ENCODE measurements at places on chromosomes 16 and 17.

DNA sequence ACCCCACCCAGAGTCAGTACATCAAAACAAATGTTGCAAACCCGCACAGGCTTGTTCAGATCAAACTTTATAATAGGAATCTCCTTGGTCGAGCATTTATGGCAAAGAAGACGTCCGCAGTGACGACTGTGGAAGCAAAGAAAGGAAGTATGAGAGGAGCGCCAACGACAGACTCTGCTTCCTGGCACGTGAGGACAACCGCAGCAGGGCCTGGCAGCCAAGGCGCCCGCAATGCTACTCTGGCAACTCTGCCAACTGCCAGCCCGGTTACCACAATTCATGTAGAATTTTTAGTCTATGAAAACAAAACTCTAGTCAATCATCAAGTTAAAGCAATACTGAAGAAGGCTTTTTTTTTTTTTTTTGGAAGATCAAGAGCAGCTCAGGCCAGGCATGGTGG lies 24.8 kb downstream of the CYB5D2 start:
- no peak for DNase-seq

GRCh38 chr16:85308611-85309540 lies 196.6 kb upstream of the CIBAR2 start:
- DNase-seq = no peak

DNA sequence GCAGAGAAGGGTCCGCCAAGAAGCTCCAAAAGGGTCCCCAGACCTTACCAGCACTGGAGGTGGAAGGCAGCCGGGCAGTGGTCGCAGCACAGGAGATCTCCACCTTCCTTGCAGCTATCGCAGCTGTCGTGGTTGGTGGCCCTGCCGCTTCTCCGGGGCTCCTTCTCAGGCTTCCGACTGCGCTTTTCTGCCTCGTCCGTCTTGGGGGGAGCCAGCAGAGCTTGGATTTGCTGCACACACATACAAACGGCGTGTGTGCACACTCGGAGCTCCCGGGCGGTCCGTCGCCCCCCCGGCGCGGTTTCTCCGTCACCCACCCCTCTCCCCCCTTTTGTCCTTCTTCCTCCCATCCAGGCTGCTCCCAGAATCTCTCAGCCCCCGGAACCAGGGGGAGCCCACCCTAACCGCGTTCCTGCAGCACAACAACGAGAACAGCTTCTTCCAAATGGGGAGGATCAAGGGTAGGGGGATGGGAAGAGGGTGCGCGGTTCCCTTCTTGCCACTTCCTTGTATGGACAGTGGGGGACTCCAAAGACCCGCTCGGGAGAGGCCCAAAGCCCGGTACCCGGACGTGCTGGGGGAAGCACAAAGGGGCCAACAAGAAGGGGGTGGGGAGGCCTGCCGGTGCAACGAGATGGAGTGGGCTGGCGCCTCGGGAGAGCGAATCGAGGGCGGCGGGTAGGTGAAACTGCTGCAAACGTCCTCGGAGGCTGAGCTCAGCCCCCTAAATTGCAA lies 1.1 kb downstream of the PHF12 start:
- DNase-seq = peak; percentile 36

- DNase-seq = no peak
Observed at GRCh38 chr16:52812678-52813556, 239.8 kb downstream of the CHD9NB start.

DNA sequence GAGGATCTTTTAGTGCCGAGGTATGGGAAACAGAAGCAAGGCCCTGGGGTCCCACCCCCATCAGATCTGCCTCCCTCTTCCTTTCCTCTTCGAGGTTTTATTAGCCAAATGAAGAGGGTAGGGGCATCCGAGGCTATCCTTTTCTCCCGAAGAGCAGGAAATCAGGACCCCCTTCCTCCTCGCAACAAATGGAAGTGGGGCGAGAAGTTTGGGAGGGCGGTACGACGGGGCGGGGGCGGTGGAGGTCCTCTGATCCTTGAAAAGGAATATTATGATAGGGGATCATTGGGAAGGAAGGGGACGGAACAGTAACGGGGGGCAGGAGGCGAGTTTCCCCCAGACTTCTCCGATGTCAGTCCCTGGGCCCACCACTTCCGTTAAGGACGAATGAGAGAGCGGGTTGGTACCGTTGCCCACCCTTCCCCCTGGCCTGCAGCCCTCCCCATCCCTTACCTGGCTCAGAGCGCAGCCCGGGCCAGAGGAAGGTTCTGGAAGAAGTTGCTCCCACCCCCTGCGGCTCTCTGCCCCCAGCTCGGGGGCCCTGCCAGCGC lies 309 bp downstream of the FOXJ1 start:
- DNase-seq = no peak

- DNase-seq = no peak
Observed at GRCh38 chr17:81854974-81855774, 5.2 kb downstream of the P4HB start.

GRCh38 chr17:47945080-47945479 lies 3.7 kb downstream of the PNPO start:
- no peak for DNase-seq

DNA sequence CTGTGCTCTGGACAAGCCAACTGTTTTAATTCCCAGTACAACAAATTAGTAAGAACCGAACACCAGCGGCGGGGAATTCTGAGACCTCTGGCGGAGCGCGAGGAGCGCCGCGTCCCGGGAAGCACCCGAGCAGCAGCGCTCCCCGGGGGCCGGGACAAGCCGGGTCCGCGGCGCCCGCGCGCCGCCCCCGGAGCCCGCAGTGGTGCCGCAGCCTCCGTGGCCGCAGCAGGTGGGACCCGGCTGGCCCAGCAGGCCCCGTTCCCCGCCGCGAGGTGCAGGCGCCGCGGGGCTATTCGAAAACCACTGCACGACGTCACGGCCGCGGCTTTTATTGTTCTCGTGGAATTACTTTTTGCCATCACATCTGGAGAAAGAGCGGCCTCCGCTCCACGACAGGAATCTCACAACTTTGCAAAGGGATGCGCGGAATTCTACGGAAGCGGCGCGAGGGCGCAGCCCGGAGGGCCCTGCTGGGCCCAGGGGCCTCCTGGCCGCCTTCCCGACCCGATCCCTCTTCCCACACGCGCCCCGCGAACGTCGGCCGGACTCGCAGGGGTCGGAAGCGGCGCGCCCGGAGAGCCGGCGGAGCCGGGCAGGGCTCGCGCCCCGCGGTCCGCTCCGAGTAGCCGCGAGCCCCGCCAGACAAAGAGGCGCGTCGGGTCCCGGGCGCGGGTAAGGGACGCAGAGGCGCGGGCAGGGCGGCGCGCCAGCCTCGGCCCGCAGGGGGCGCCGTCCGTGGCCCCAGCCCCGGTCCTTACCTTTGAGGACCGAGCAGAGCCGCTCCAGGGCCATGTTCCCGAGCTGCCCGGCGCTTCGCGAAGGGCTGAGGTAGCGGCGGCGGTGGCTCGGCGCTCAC lies 696 bp downstream of the NETO2 start:
- DNase-seq = peak; percentile 21

DNA sequence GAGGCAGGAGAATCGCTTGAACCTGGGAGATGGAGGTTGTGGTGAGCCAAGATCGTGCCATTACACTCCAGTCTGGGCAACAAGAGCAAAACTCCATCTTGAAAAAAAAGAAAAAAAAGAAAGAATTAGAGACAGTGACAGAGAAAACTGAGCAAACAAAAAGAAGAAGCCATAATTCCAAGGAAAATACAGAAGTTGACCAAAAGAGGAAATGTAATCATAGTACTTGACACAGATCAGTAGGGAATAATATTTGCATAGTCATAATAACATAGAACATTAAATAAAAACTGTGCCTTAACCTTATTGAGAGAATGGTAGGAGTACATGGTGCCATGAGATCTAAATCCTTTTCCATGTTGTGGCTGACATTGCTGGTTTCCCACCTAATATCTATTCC lies 14.7 kb upstream of the USP31 start:
- no peak for DNase-seq

GRCh38 chr17:80961541-80962330 lies 29.9 kb upstream of the CHMP6 start:
- DNase-seq = no peak

GRCh38 chr17:32265192-32265923 lies at the start of gene RHBDL3:
Gene RHBDL3, plus strand, starts transcription at chr17:32265832. Its CDS starts 358 bp downstream, at chr17:32266190.
- no peak for DNase-seq

DNA sequence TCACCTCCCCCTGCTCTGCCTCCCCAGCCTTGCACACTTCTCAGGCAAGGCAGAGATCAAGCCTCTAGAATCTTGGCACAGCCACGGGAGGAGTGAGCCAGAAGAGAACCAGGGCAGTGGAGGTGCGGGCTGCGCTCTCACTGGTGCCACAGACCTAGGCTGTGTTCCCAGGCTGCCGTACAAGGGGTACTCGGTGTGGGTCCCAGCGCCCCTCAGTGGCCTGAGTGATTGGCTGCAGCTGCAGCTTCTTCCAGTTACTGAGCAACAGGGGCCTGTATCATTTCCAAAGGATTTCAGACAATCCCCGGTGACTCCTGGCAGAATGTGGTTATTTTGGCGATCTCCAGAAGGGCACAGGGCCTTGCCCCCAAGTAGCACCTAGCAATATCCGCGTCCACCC lies 1852.1 kb downstream of the TP53TG3F start:
- no peak for DNase-seq

DNA sequence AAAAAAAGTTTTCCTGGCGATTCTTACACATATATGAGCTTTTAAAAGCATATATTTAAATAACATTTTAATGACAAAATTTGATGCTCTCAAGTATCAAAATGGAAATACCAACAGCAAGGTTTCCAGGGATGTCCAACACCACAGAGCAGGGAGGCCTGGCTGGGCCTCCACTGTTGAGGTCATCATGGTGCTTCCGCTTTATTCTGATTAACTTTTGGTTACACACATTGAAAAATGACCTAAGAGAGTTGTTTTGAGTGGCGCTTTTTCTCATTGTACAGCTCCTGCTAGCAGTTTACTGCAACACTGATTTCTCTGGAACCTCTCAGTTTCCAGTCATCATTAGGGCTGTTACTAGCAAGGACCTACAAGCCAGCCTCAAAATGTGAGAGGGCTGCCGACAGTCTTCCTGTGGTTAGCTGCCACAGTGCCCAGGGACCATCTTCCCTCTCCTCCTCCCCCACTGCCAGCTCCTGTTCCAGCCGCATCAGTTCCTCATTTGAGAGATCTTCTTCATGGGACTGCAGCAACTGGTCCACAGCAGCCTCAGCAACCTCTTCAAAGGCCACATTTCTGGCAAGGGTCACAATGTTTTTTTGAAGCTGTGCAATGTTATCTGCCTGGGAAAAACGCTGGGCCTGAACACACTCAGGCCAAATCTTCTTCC lies 21.3 kb downstream of the DEF8 start:
- no peak for DNase-seq

- no peak for DNase-seq
Observed at GRCh38 chr17:49859991-49860953, 12.4 kb upstream of the TAC4 start.

GRCh38 chr17:35064516-35065215 lies 1.2 kb upstream of the RFFL start:
- DNase-seq = no peak

- no peak for DNase-seq
Observed at GRCh38 chr17:72343911-72344310, 223.1 kb downstream of the SOX9 start.

- DNase-seq = no peak
Observed at GRCh38 chr17:67311575-67311974, 54.8 kb downstream of the PSMD12 start.

- DNase-seq = no peak
Observed at GRCh38 chr17:77735566-77736198, 222.8 kb upstream of the TNRC6C start.
